ENCODE measurements at places on chromosomes 7 and 10. TPM values are rescaled to one million over a fixed set of nuclear protein-coding genes. Genes with fewer than 3 reads are reported as not detected.

The PGAM1 gene
- 244 TPM for total RNA-seq

The SUN3 gene
- not detected for total RNA-seq

The GIMAP6 gene
- total RNA-seq, result 14.9 TPM

The MRC1 gene
- total RNA-seq, result 43.0 TPM

The MNX1 gene
- 24.0 TPM for total RNA-seq

The IKZF1 gene
- total RNA-seq, result 7.8 TPM

The MALSU1 gene
- 37.2 TPM for total RNA-seq

The VIPR2 gene
- total RNA-seq, result 19.8 TPM

The NPSR1 gene
- total RNA-seq, result not detected

Data from mucosa of descending colon (tissue), 3 donors.